T-helper 17 cell (primary cell): ENCODE measurements at places on chromosomes 7 and 10. TPM values are rescaled to one million over a fixed set of nuclear protein-coding genes. Genes with fewer than 3 reads are reported as not detected.
A peak's percentile ranks its signal among the peaks of the same experiment; 100 is the strongest.

- H3K4me3 ChIP-seq: no peak overlapping the region
- peaks cover 12% of the 10 kb centered on the region for H3K36me3 ChIP-seq
- H3K27me3 ChIP-seq: no peaks in the 10 kb centered on the region
- no peak for DNase-seq
These were observed 44.3 kb downstream of the PFKP start for GRCh38 chr10:3111621-3112163.

DNA sequence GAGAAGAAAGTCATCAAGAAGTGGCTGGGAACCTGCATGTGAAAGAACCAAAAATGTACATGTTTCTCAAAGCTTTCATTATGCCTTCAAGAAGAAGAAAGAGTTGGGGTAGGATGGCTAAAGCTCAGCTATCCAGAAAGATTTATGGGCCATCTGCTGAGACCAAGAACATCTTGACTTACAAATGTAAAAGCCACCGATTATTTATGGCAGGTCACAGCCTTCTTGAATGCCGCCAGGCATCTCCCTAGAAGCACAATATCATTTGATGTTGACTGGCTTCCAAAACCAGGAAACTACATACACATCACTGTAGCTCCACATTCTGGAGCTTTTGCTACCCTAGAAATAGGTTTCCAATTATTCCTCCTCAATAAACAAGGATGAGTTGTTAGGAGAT lies 254.2 kb upstream of the AOAH start:
- no peaks in the 10 kb centered on the region for H3K36me3 ChIP-seq
- no peak overlapping the region for H3K4me3 ChIP-seq
- no peak overlapping the region for H3K27ac ChIP-seq
- H3K4me1 ChIP-seq: peaks cover 6% of the 10 kb centered on the region
- no peak for DNase-seq

- DNase-seq: no peak
- no peaks in the 10 kb centered on the region for H3K4me1 ChIP-seq
- peaks cover 57% of the 10 kb centered on the region for H3K27me3 ChIP-seq
These were observed 1.0 kb downstream of the CHST15 start for GRCh38 chr10:124092250-124092859.

GRCh38 chr7:148791546-148791945 lies 92.5 kb downstream of the EZH2 start:
- peak overlapping the region; percentile 67 for H3K27ac ChIP-seq
- no peak for DNase-seq
- no peaks in the 10 kb centered on the region for H3K4me1 ChIP-seq
- H3K36me3 ChIP-seq: peaks cover 13% of the 10 kb centered on the region

DNA sequence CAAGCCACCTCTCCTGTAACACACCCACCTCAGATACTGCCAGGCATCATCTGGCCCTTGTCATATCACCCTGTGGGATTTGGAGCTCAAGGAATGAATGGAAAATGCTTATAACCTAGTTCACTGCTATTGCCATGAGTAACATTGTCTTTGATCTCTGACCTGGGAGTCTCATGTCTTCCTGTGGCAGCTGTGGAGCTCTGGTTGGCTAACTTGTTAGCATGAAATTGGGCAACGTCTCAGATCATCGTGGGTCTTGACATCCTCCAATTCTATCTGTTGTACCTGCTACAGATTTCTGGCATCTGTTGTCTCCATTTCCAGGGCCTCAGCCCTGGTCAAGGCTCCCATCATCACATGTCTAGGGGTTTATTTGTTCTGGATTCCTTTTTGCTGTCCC lies 2.2 kb upstream of the TMEM270 start:
- no peak overlapping the region for H3K4me3 ChIP-seq
- H3K36me3 ChIP-seq: no peaks in the 10 kb centered on the region
- no peak overlapping the region for H3K27ac ChIP-seq
- no peak for DNase-seq
- H3K27me3 ChIP-seq: peaks cover 16% of the 10 kb centered on the region

- no peak for DNase-seq
- peaks cover 3% of the 10 kb centered on the region for H3K4me1 ChIP-seq
- H3K27me3 ChIP-seq: peaks cover 40% of the 10 kb centered on the region
- H3K4me3 ChIP-seq: no peak overlapping the region
- no peak overlapping the region for H3K27ac ChIP-seq
These were observed 40.4 kb upstream of the COL13A1 start for GRCh38 chr10:69761320-69761719.

DNA sequence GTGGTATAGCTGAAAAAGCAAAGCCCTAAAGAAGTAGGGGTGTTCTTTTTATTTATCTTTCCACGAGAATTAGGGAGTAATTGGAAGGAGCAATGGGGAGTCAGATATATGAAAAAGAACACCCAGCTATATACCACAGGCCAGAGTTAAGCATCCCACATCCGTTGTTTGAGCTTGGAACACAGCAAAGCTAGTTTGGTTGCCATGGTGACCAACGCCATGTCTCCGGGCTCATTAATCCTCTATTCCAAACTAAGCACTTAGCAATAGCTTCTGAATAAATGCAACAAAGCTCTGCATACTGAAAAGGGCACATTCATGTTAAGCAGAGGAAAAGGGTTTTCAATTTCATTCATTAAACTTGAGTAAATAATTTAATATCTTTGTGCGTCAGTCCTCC lies 23.5 kb downstream of the ASB4 start:
- H3K4me3 ChIP-seq: no peak overlapping the region
- H3K27me3 ChIP-seq: peaks cover 12% of the 10 kb centered on the region
- no peaks in the 10 kb centered on the region for H3K36me3 ChIP-seq
- no peak overlapping the region for H3K27ac ChIP-seq

GPR85 gene
- not detected for total RNA-seq

DDC gene
- total RNA-seq: not detected

- DNase-seq: no peak
- peaks cover 69% of the 10 kb centered on the region for H3K27me3 ChIP-seq
- H3K27ac ChIP-seq: no peak overlapping the region
- peaks cover 5% of the 10 kb centered on the region for H3K36me3 ChIP-seq
- H3K4me3 ChIP-seq: no peak overlapping the region
- peaks cover 3% of the 10 kb centered on the region for H3K4me1 ChIP-seq
These were observed 90.5 kb upstream of the MACROH2A2 start for GRCh38 chr10:69961881-69962745.

GRCh38 chr10:102163342-102163989 lies 11.3 kb downstream of the NOLC1 start:
- peaks cover 2% of the 10 kb centered on the region for H3K4me1 ChIP-seq
- no peak for DNase-seq
- no peak overlapping the region for H3K27ac ChIP-seq
- H3K36me3 ChIP-seq: peaks cover 6% of the 10 kb centered on the region

- no peaks in the 10 kb centered on the region for H3K36me3 ChIP-seq
- no peaks in the 10 kb centered on the region for H3K27me3 ChIP-seq
- no peak overlapping the region for H3K27ac ChIP-seq
These were observed 663.5 kb downstream of the SORCS1 start for GRCh38 chr10:106500925-106501525.

DNA sequence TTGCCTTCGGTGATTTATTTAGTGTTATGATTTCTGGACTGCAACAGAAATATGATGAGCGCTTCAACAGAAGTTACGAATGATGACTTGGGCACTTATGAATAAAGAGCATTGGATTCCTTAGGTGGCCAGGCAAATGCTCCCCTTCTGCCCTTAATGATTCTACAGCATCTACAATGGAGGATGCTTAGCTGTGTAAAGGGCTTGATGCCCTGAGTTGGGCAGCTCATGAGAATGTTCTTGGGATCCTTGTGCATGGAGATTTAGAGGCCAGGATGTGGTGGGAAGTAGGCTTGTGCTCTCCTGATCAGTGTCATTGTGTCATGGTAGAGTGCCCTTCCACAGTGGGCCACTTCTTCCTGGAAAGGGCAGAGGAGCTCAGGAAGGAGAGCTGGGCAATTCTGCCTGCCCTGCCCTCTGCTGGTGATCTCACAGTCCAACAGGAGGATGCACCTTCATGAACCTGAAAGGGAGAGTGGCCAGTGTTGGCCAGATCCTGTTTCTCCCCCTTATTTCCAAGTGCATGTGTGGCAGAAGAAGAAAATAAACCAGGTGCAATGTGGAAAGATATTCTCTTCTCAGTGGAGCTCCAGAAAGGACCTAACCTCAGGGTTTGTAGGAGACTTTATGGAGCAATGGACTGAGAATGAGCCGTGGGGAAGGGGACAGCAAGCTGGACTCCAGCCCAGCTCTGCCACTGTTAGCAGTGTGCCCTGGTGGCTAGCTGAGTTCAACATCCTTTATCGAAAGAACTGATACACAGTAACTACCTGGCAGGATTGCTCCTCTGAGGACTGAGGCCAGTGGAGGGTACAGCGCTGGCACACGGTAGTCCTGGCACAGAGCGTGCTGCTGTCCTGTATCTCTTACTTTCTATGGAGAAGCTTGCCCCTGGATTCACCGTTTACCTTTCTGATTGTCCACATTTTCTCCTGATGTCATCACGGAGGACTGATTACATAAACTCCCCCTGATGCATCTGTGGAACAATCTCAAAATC lies 182.9 kb downstream of the BMPER start:
- peaks cover 7% of the 10 kb centered on the region for H3K27me3 ChIP-seq
- DNase-seq: no peak
- H3K4me1 ChIP-seq: no peaks in the 10 kb centered on the region
- H3K4me3 ChIP-seq: no peak overlapping the region
- no peak overlapping the region for H3K27ac ChIP-seq
